ENCODE measurements at places on chromosomes 5 and 9.

GRCh38 chr5:75148051-75148450 lies 88.6 kb downstream of the ANKRD31 start:
- DNase-seq = no peak

- DNase-seq = no peak
These were observed 10.6 kb downstream of the IFNA1 start for GRCh38 chr9:21450733-21451394.

GRCh38 chr5:115335301-115335700 lies 38.8 kb upstream of the CCDC112 start:
- no peak for DNase-seq

- no peak for DNase-seq
These were observed 234.1 kb downstream of the ADGRV1 start for GRCh38 chr5:90792725-90793124.

- no peak for DNase-seq
These were observed 413.5 kb downstream of the NFIB start for GRCh38 chr9:13900449-13900848.

DNA sequence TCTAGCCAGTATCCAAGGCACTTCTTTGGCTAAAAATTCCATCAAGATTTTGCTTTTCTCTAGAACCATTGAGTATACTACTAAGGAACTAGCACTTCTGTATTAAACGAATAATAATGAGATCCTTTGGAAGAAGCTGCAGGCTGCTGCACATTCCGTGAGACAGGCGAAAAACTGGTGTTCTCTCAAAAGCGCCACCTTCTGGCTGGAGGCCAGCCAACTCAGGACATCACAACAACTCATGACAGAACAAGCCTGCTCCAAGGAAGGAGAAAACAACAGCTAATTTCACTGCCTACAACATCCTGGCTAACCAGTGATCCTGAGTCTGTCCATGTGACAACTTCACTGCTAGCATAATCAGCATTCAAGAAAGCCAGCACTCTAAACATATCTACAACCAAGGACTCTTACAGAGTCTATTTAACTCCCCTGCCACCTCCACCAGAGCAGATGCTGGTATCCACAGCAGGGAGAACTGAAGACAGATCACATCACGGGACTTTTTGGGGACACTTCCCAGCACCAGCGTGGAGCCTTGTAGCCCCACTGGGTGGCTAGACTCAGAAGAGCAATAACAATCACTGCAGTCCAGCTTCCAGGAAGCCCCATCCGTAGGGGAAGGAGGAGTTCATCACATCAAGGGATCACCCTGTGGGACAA lies 150.5 kb downstream of the YTHDC2 start:
- no peak for DNase-seq

DNA sequence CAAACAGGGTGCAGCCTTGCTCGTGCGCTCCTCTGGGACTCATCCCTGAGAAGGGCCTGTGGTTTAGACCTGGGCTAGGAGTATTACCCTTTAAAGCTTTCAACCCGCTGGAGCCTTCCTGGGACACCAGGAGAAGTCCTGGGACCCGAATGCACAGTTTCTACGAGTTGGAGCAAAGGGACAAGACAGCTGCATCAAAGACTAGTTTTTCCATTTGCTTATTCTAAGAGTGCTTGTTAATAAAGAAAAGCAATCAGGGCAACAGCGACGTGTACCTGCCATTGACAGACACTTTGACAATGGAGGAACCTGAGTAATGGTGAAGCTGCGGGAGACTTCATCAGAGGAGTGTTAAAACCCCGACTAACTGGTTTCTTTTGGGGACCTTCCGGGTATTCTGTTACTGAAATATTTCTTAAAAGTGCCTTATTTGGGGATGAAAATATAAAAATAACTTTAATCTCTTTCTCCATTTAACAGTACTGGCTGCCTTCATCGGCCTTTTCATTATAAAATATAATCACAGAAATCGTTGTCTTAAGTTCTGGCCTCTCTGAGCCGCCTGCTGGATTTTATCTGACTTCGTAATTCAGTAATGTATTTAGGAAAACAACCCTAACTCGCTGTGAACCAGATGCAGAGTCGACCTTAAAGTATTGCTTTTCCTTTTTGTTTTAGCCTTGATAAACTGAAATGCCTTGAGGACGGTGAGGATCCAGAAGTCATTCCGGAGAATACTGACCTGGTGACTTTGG lies 732 bp downstream of the SNAPC3 start:
- no peak for DNase-seq

- no peak for DNase-seq
These were observed 550.1 kb upstream of the CDH18 start for GRCh38 chr5:20537911-20538703.

DNA sequence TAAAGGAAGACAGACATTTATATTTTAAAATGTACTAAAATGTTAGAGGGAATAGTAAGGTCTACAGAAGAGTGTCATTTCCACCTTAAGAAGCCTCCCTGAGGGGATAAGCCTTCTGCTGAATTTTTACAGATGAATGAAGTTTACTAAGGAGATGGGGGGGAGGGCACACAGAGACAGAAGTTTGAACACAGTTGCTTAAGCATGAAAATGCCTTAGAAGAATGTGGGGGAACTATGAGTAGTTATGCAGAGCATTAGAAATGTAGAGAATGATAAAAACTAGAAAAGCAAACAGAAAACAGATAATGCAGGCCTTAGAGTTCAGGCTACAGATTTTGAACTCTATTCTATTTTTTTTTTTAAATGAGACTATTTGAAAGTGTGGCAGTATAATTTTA lies 232.2 kb upstream of the VLDLR start:
- DNase-seq = no peak

GRCh38 chr9:115025721-115026120 lies 92.2 kb downstream of the TNC start:
- DNase-seq = no peak

GRCh38 chr5:112367400-112367799 lies 51.7 kb downstream of the EPB41L4A start:
- no peak for DNase-seq

- DNase-seq = no peak
These were observed 7.9 kb upstream of the SYK start for GRCh38 chr9:90793729-90794128.

GRCh38 chr5:95884511-95884910 lies 62.0 kb upstream of the GLRX start:
- no peak for DNase-seq

DNA sequence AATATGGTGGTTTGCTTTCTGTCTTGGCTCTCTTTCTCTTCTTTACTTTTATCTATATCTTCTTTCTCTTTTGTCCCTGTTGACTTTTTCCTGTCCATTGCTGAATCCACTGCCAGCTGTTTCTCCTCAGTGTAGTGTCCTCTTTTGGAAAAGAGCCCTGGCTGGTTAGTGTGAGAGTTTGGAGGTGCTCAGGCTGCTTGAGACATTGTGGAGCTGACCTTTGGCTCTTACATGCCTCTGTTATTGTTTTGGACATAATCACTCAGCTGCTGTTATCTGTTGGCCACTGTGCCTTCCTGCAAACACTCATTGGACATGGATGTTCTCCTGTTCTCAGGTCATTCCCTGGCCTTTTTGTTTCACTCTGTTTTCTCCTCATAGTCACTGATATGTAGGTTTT lies 295.4 kb upstream of the RIOK2 start:
- no peak for DNase-seq

DNA sequence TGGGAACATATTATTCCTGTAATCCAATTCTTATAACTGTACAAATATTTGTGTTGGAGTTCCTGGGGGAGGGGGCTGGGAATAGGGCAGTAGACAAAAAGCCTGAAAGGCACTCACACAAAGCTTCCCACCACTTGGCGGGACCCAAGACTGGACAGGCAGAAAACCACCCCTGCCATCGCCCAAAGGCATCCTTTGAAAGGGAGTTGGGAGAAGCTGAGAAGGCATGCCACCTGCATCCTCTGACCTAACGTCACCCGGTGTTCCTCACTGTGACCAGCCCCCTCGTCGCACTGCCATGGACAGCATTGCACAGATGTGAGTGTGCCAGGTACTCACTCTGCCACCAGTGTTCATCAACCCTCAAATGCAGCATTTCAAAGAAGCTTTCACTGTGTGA lies 80.6 kb upstream of the SMIM23 start:
- no peak for DNase-seq

DNA sequence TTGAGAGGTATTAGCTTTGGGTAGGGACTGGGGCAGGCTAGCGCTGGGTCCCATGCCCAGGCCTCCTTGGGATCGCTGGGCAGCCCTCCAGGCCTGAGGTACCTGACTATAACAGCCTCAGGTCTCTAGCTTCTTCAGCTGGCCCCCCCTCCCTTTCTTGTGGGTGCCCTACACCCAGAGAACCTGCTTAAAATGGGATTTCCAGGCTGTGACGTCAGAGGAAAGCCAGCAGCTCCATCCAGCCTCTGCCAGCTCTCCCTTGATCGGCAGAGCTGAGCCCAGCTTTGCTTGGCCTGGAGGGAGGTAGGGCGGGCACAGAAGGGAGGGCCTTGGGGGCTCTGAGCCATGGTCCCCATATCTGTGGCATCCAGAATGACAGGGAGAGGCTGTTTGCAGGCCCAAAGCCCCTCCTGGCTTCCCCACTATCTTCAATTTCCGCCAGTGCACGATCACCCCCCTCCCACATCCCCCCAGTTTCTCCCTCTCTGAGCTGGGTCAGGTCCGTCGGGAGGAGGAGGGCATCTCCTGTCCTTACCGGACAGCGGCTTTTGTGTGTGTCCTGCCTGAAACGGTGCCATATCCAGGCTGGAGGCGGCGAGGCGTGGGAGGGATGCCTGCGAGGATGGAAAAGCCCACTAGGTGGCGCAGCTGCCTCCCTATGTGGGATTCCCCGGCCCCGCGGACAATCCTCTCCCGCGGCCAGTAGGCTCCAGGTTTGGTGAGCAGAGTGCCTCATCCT lies 10.8 kb downstream of the REEP2 start:
- peak; percentile 53 for DNase-seq

GRCh38 chr9:83655433-83655832 lies 32.5 kb downstream of the IDNK start:
- no peak for DNase-seq

GRCh38 chr5:143014017-143014651 lies 244.0 kb downstream of the ARHGAP26 start:
- DNase-seq = no peak

- DNase-seq = no peak
These were observed 81.1 kb upstream of the SPRY4 start for GRCh38 chr5:142405814-142406395.

DNA sequence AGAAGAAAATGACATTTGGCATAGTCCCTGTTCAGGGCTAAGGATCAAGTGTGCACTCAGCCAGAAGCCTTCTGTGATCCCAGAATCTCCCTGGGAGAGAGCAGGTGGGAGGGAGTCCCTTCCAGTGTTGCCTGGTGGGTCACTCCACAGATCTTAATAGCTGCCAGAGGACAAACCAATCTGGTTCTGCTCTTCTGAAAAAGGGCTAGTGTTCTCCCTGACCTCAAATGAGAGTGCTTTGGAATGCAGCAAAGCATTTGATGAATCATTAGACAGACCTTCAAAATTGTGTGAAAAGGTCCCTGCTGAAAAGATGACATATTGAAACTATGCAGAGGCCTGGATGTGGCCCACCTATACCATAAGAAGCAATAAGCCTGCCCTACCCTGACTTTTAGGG lies 339.7 kb downstream of the TMEM232 start:
- no peak for DNase-seq

- no peak for DNase-seq
These were observed 145.7 kb downstream of the EBF1 start for GRCh38 chr5:158953929-158954534.

- no peak for DNase-seq
These were observed 266.8 kb upstream of the NREP start for GRCh38 chr5:112023766-112024165.

DNA sequence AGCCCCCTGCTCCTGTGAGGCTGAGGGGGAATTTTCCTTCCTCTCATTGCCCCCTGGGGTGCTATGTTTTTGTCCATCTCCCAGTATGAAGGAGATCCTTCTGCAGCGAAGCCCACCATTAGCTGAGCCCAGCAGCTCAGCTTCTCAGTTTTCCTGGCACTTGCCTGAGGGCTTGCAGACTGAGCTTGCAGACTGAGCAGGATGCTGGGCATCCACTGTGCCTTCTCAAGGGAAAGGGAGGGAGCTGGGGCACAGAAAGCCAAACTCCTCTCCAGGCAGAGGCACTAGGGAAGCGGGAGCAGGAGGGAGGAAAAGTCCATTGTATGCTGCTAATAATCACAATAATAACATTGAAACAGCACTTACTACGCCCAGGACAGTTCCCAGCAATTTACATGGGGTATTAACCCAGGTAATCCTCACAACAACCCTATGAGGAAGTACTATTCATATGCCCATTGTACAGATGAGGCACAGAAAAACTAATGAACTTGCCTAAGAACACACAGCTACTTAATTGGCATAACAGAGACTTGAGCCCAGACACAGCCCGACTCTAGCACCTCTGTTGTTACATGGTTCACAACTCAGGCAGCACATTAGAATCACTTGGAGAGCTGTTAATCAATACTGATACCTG lies 86.9 kb upstream of the SSBP2 start:
- no peak for DNase-seq

DNA sequence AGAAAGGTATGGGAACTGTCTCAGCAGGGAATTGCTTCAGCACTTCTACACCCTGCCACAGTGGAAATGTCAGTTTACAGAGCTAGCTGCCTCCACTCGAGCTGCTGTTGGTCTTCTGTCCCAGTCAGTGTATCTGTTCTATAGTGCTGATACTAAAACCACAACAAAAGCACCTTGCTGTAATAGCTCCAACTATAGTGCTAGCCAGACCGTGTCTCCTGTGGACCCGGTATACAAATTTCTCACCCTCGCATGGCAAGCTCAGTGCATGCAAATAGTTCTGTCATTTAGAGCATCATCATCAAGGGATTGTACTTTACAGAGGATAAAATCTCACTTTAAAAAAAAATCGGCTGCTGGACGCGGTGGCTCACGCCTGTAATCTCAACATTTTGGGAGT lies 51.5 kb upstream of the IQGAP2 start:
- no peak for DNase-seq

- no peak for DNase-seq
These were observed 781 bp upstream of the COL23A1 start for GRCh38 chr5:178590924-178591423.

DNA sequence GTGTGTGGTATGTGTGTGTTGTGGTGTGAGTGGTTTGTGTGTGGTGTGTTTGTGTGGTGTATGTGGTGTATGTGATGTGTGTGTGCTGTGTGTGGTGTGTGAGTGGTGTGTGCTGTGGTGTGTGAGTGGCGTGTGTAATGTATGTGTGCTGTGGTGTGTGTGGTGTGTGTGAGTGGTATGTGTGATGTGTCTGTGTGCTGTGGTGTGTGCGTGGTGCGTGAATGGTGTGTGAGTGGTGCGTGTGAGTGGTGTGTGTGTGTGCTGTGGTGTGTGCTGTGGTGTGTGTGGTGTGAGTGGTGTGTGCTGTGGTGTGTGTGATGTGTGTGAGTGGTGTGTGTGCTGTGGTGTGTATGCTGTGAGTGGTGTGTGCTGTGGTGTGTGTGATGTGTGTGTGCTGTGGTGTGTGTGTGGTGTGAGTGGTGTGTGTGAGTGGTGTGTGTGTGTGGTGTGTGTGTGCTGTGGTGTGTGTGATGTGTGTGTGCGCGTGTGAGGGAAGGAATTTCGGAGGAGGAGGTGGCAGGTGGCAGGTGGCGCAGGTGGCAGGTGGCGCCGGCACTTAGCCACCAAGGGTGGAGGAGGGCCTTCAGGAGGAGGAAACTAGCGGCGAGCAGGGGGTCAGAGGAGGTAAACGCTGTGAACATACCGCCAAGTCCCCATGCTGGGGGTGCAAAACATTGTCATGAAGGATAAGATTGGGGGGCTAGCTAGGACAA lies 191.8 kb downstream of the MELK start:
- DNase-seq = no peak

- DNase-seq = no peak
These were observed 484.0 kb downstream of the PRDM9 start for GRCh38 chr5:23991406-23991805.

- DNase-seq = no peak
These were observed 18.1 kb upstream of the SSBP2 start for GRCh38 chr5:81768935-81769452.

GRCh38 chr5:78260771-78261170 lies 33.7 kb downstream of the AP3B1 start:
- DNase-seq = no peak

Data from stimulated activated CD8-positive, alpha-beta memory T cell treated with anti-CD3 and anti-CD28 coated beads, Interleukin-7, amount 100 ng/mL, for 1 hour (primary cell).